ENCODE measurements at places on chromosomes 2 and 18. TPM values are rescaled to one million over a fixed set of nuclear protein-coding genes. Genes with fewer than 3 reads are reported as not detected.

DNA sequence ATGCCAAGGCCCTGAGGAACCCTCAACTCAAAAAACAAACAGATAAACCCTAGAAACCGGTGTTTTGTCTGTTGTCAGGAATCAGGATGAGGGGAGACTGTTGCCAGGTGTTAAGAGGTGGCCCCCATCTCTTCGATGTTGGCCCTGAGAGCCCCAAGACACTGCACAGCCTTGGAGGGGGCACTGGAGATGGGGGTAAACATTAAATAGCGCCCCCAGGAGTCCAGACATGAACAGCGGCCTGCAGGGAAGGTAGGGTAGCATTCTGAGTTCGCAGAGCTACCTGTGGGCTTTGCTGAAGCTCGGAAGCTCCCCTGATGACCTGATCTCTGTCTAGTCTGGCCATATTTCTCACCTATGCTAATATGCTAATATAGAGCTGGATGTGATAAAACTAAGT, 97.6 kb upstream of the SMAD2 start:
- DNase-seq, result peak; percentile 46

GRCh38 chr18:8779251-8779650, 73.9 kb downstream of the MTCL1 start:
- DNase-seq, result no peak

DNA sequence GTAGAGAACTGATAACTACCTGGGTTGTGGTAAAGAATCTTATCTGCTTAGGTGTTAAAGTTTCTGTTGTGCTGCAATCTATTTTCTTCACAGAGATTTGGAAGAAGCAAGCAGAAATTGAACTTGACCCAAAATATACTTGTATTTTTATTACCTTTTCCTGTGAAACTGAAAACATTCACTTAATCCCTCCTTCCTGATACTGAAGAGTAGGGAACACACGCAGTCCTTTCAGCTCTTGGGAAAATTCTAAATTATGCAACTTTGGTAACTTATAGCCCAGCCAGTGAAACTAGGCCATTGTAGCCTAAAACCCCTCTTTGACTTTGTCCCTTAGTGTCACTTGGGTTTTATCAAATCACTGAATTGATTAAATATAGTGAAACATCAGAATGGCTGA, 128.4 kb upstream of the MEIS1 start:
- DNase-seq, result no peak

RAB6C gene
- not detected for total RNA-seq

DNA sequence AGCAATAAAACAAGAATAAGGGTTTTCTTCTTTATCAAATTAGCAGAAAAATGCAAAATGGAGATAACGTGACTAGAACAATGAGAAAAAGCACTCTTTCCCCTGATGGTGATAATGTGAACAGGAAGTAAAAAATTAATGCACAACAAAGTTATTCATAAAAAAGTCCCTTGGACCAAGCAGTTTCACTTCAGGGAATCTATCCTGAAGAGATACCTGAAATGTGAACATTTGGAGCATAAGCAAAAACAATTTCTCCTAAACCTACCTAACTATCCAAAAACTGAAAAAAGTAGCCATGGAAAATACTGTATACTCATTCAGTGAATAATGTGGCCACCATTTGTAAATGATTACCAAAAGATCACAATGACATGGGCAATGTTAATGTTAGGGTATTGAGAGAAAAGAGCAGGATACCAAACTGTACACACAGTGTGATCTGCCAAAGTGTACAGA, 48.7 kb downstream of the TRIP12 start:
- no peak for DNase-seq

- DNase-seq, result no peak
Measured at GRCh38 chr18:61323951-61324350, 9.3 kb upstream of the CDH20 start.

BOK gene
- 4.5 TPM for total RNA-seq

Data from cardiac septum (tissue), 1 donor.